Aorta (tissue), 5 donors: ENCODE measurements at places on chromosomes 1 and 21. TPM values are rescaled to one million over a fixed set of nuclear protein-coding genes. Genes with fewer than 3 reads are reported as not detected.

Gene CFAP74
- polyA plus RNA-seq, result not detected

Gene ENTREP3
- 25.4 TPM for polyA plus RNA-seq

- no peaks in the 10 kb centered on the region for H3K27me3 ChIP-seq
- H3K4me1 ChIP-seq, result no peaks in the 10 kb centered on the region
- H3K27ac ChIP-seq, result no peak overlapping the region
- no peaks in the 10 kb centered on the region for H3K36me3 ChIP-seq
- no peak overlapping the region for H3K4me3 ChIP-seq
- no peak for DNase-seq
Observed at GRCh38 chr1:183319051-183319450, 99.1 kb downstream of the NMNAT2 start.

- no peak for DNase-seq
- peak within 1 kb of the TSS; percentile 28 for H3K4me3 ChIP-seq
- H3K4me1 ChIP-seq, result no peaks in the 10 kb centered on the region
- H3K36me3 ChIP-seq, result no peaks in the 10 kb centered on the region
- H3K27ac ChIP-seq, result no peak within 1 kb of the TSS
- no peaks in the 10 kb centered on the region for H3K27me3 ChIP-seq
Observed at GRCh38 chr1:161258439-161259344, at the start of gene PCP4L1. Gene PCP4L1 (plus strand): TSS chr1:161258745. CDS start chr1:161258975, 230 bp downstream.

DNA sequence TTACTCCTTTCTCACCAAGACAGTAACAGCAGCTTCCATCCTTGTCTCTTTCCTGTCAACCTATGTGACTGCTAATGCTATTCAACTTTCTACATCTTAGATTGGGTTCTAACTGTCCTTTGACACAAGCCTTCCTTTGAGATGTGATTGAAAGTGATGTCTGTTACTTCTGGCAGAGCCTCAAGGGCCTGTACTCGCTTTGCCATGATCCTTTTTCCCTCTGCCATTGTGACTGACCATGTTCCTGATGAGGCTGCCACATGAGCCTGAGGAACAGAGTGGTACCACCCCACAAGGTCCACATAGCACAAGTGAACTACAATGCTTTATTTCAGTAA is 138.8 kb upstream of the RAB4A start:
- no peaks in the 10 kb centered on the region for H3K4me1 ChIP-seq
- no peak overlapping the region for H3K27ac ChIP-seq
- no peaks in the 10 kb centered on the region for H3K27me3 ChIP-seq
- DNase-seq, result no peak

DNA sequence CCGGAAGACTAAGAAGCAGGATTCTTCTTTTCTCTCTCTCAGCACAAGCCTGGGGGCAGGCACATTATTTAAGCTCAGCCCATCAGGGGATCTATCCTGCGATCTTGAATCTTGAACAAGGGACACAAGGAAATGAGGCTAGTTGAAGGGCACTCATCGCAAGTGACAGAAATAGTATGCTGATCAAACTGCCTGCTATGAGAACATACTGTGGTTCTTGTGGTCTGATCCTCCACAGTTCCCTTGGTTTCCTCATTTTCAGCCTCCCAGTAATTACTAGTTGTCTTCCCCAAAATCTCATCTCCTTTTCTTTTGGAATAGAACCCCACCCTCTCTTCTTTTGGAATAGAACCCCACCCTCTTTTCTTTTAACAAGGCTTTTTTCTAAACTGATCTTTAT is 6.5 kb downstream of the ANKRD45 start:
- no peaks in the 10 kb centered on the region for H3K4me1 ChIP-seq
- H3K27me3 ChIP-seq, result no peaks in the 10 kb centered on the region

Gene MRTO4
- polyA plus RNA-seq, result 23.6 TPM

GRCh38 chr1:157798211-157798610 is 21.3 kb upstream of the FCRL2 start:
- H3K27me3 ChIP-seq, result no peaks in the 10 kb centered on the region
- no peak overlapping the region for H3K4me3 ChIP-seq
- no peak for DNase-seq
- H3K4me1 ChIP-seq, result no peaks in the 10 kb centered on the region
- H3K36me3 ChIP-seq, result no peaks in the 10 kb centered on the region

Gene EXO1
- polyA plus RNA-seq, result 1.1 TPM

- H3K4me3 ChIP-seq, result no peak overlapping the region
- H3K27me3 ChIP-seq, result no peaks in the 10 kb centered on the region
- no peak for DNase-seq
- no peaks in the 10 kb centered on the region for H3K4me1 ChIP-seq
- no peaks in the 10 kb centered on the region for H3K36me3 ChIP-seq
Observed at GRCh38 chr21:42037516-42037915, 27.4 kb upstream of the ZBTB21 start.

Gene SERINC2
- polyA plus RNA-seq, result 20.7 TPM

- H3K4me1 ChIP-seq, result no peaks in the 10 kb centered on the region
- H3K27ac ChIP-seq, result no peak overlapping the region
- no peak overlapping the region for H3K4me3 ChIP-seq
- no peaks in the 10 kb centered on the region for H3K36me3 ChIP-seq
- no peak for DNase-seq
- H3K27me3 ChIP-seq, result no peaks in the 10 kb centered on the region
Observed at GRCh38 chr1:152795686-152796085, 835 bp upstream of the LCE1D start.

- H3K27me3 ChIP-seq, result no peaks in the 10 kb centered on the region
- H3K4me3 ChIP-seq, result no peak overlapping the region
- H3K4me1 ChIP-seq, result peaks cover 11% of the 10 kb centered on the region
- H3K27ac ChIP-seq, result no peak overlapping the region
Observed at GRCh38 chr1:42943166-42943565, 15.5 kb downstream of the SLC2A1 start.

GRCh38 chr1:1041092-1041523 is 21.2 kb downstream of the AGRN start:
- H3K4me1 ChIP-seq, result no peaks in the 10 kb centered on the region
- no peak for DNase-seq
- no peak overlapping the region for H3K27ac ChIP-seq
- no peaks in the 10 kb centered on the region for H3K36me3 ChIP-seq
- H3K27me3 ChIP-seq, result no peaks in the 10 kb centered on the region
- no peak overlapping the region for H3K4me3 ChIP-seq

Gene SYTL1
- 1.2 TPM for polyA plus RNA-seq

GRCh38 chr21:34649400-34649799 is 19.4 kb upstream of the CLIC6 start:
- H3K4me1 ChIP-seq, result no peaks in the 10 kb centered on the region
- H3K27me3 ChIP-seq, result no peaks in the 10 kb centered on the region
- no peak overlapping the region for H3K4me3 ChIP-seq

Gene ZNF687
- polyA plus RNA-seq, result 7.7 TPM

DNA sequence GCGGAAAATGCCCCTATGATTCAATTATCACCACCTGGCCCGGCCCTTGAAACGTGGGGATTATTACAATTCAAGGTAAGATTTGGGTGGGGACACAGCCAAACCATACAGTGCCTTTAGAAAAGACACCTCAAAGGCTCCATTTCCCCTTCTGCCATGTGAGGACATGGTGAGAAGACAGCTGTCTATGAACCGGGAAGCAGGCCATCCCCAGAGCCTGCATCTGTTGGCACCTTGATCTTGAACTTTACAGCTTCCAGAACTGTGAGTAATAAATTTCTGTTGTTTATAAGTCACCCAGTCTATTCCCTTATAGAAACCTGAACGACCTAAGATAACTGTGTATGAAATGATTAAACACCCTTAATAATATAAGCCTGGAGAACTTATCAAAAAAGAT is 61.6 kb downstream of the KIFAP3 start:
- no peaks in the 10 kb centered on the region for H3K27me3 ChIP-seq
- H3K4me1 ChIP-seq, result no peaks in the 10 kb centered on the region
- no peak overlapping the region for H3K4me3 ChIP-seq
- H3K36me3 ChIP-seq, result no peaks in the 10 kb centered on the region

DNA sequence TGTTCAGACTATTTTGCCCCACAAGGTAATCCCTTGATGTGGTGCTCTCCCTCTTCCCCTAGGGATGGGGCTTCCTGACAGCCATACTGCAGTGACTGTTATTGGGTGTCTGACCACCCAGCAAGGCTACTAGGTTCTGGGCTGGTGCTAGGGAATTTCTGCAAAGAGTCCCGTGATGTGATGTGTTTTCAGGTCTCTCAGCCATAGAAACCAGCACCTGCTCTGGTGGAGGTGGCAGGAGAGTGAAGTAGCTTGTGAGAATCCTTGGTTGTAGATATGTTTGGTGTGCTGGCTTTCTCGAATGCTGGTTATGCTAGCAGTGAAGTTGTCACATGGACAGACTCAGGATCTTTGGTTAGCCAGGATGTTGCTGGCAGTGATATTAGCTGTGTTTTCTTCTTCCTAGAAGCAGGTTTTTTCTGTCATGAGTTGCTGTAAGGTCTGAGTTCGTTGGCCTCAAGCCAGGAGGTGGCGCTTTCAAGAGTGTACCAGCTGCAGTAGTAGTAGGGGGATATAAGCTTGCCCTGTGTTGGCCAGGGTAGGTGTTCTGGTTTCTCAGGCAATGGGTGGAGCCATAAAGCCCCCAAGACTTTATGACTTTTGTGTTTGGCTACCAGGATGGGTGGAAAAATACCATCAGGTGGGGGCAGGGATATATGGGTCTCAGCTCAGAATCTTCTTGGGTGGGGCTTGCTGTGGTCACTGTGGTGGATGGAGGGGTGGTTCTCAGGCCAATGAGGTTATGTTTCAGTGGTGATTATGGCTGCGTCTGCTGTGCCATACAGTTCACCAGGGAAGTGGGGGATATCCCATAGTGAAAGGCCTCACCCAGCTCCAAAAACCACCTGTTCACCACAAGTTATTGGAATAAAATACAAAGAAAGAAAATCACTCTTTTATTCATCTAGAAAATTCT is 1112.3 kb downstream of the KCNT2 start:
- no peak overlapping the region for H3K27ac ChIP-seq
- H3K27me3 ChIP-seq, result no peaks in the 10 kb centered on the region
- no peaks in the 10 kb centered on the region for H3K36me3 ChIP-seq
- no peak overlapping the region for H3K4me3 ChIP-seq
- no peaks in the 10 kb centered on the region for H3K4me1 ChIP-seq
- no peak for DNase-seq

- H3K36me3 ChIP-seq, result no peaks in the 10 kb centered on the region
- H3K27me3 ChIP-seq, result no peaks in the 10 kb centered on the region
- peak; percentile 93 for DNase-seq
- H3K27ac ChIP-seq, result peak within 1 kb of the TSS; percentile 32
- H3K4me1 ChIP-seq, result no peaks in the 10 kb centered on the region
- peak within 1 kb of the TSS; percentile 75 for H3K4me3 ChIP-seq
Observed at GRCh38 chr1:35557118-35557610, at the start of gene KIAA0319L. Gene KIAA0319L (minus strand): TSS chr1:35557403. CDS start chr1:35554491, 2,912 bp downstream.

Gene LY9
- polyA plus RNA-seq, result 2.0 TPM

DNA sequence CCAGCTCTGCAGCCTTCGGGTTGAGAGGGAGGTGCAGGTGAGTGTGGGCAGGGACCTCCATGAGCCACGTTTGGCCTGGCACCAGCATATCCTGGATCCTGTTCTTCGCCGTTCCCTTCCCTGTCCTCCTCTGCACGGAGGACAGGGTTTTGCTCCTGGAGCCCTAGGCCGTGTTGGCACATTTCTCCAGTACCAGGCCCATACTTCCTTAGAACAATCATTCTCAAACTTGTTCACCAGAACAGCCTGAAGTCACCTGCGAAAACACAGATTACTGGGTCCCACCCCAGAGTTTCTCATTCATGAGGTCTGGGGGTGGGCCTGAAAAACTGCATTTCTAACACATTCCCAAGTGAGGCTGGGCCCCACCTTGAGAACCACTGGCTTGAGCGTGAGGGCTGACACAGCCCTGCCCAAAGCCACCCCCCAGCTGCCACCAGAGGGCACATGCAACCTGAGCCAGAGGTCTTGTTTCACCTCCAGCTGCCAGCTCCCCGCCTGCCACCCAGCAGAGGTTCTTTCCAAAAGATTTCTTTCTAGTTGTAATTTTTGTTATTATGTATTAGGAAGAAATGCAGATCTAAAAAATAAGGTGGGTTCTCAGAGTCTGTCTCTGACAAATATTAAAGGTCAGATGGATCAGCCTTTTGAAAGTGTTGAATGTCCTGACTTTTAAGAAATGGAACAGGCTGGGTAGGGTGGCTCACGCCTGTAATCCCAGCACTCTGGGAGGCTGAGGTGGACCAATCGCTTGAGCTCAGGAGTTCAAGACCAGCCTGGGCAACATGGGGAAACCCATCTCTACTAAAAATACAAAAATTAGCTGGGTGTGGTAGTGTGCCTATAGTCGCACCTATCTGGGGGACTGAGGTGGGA is 39.6 kb upstream of the LDLRAP1 start:
- no peaks in the 10 kb centered on the region for H3K36me3 ChIP-seq
- peak overlapping the region; percentile 32 for H3K27ac ChIP-seq
- no peak overlapping the region for H3K4me3 ChIP-seq
- no peaks in the 10 kb centered on the region for H3K27me3 ChIP-seq

DNA sequence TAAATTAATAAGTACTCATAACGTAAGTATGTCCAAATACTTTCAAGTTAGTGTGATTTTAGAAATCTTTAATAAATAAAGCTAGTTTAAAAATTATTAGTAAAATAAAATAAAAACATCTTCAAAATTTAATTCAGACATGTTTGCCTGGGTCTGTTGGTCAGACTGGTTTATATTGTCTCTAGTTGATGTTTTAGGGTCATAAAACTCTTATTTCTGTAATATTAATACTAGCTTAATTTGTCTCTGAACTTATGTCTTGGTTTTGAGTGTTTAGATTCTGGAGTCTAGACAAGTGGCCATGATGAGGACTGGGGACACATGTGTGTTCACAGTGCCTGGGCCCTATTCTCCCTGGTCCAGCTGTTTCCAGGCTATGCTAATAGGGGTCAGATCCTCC is 184.5 kb upstream of the TNR start:
- H3K36me3 ChIP-seq, result no peaks in the 10 kb centered on the region
- H3K27ac ChIP-seq, result no peak overlapping the region
- DNase-seq, result no peak
- no peaks in the 10 kb centered on the region for H3K27me3 ChIP-seq
- H3K4me3 ChIP-seq, result no peak overlapping the region

DNA sequence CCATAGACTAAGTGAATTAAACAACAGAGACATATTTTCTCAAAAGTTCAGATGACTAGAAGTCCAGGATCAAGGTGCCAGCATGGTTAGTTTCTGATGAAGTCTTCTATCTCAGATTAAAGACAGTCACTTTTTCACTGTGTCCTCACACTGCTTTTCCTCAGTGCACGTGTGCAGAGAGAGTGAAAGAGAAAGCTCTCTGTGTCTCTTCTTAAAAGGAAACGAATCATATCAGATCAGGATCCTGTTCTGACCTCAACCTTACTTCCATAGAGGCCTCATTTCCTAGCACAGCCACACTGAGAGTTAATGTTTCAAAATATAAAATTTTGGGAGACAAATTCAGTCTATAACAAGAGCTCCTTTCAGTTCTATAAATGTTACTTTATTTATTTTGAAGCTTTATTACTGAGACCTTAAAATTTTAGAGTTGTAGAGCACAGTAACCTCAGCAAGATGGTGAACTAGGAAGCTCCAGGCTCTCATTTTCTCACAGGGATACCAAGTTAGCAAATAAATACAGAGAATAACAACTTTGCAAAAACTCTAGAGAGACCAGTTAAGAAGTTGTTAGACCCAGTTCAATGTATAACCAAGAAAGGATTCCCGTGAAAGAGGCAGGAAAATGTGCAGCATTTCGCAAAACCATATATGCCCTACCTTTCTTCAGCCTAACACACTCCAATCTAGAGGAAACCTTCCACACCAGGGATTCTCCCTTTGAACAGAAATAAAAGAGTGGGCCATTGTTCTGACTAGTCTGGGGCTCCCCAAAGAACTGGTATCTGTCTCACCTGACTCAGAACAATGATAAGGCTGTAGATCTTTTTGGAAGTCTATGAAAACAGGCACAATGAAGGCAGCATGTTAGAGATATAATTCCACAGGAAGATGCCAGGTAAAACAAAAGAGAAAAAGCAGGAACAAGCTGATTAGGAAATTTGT is 372.2 kb downstream of the MRPL39 start:
- DNase-seq, result no peak
- no peaks in the 10 kb centered on the region for H3K36me3 ChIP-seq
- H3K4me3 ChIP-seq, result no peak overlapping the region
- no peak overlapping the region for H3K27ac ChIP-seq
- H3K4me1 ChIP-seq, result no peaks in the 10 kb centered on the region
